SIG-M5 (cell line): ENCODE measurements at places on chromosomes 1 and 21.

DNA sequence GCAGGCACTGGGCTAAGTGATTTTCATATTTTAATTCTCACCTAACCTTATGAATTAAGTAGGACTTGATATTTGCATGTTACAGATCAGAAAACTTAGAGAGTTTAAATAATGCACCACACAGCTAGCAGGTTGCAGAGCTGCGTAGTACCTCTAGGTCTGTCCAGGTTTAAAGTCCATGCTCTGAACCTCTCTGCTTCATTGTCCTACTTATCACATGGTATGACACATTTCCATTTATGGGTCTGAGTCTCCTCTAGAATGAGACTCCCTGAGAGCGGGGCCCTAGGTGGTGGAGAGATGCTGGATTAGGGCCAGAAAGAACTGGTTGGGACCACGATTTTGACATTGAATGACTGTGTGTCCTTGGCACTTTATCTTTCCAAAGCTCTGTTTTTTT lies 102.5 kb upstream of the USP24 start:
- no peak for DNase-seq

DNA sequence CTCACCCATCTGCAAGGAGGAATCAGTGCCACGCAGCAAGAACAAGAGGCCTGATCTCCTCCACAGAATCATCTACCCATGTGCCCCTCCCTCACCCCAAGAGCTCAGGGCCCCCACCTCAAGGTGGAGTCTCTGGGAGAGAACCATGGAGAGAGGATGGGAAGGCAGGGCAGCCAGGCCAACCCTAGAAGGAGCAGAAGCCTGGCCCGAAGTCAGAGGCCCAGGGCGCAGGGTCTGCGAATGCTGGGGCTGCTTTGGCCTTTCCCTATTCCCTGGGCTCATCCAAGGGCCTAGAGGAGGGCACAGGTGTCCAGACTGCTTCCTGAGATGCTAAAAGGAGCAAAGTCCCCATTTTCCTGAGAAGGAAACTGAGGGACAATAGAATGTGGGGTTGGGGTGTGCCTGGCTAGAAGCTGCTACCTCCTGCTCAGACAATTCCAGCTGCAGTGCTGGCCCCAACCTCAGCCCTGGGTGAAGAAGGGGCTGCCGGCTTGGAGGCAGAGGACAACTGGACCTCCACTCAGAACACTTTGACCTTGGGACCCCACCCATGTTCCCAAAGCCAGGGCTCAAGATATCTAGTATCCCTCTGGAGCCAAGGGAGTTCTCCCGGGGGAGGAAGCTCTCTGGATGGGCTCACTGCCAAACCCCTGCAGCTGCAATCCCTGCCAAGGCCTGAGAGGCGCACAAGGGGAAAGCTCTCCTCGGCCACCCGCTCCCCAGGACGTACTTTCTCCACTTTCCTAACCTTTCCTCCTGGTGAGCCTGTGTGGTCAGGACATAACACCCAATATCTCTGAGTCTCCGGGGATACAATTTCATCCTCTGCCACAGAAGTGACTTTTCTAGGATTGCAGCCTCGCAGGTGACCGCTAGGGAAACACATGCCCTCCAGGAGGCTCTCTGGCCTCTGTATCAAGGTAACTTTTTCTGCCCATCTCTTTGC lies 16.6 kb upstream of the LEMD1 start:
- DNase-seq, result no peak

DNA sequence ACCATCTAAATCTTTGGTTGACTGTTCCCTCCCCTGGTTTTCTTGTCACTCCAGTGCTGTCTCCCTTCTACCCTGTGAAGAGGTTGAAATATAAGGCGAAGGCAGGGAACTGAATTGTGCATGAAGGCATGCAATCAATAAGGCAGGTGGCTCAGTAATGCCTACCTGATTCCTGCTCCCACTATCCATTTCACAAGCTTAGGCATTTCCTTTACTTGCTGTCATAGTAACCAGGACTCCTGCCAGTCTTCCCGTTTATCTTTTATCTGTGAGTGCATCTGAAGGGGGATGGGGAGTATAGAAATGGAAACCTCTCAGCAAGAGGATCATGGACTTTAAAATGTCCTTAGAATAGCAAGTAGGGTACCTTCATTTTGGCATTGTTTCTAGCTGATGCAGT lies 40.5 kb downstream of the MRPS6 start:
- no peak for DNase-seq

- no peak for DNase-seq
These were observed 1.1 kb upstream of the TTC39A start for GRCh38 chr1:51331206-51332100.

DNA sequence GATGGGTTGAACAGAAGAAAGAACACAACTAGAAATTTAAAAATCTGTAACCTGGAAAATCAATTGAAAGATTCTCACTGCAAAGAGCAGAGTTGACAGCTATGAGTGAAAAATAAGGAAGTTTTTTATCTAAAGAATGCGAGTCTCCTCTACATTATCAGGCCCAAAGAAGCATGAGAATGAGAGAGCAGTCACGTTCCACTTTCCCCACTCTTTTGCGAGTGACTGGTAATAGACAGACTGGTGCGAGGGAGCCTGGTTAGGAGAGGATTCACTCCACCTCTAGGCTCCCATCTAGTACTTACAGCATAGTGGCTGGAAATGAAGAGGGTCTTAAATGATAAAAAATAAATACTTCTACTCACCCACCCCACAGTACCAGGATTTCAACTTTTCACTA lies 52.0 kb downstream of the PRDX6 start:
- DNase-seq, result no peak

DNA sequence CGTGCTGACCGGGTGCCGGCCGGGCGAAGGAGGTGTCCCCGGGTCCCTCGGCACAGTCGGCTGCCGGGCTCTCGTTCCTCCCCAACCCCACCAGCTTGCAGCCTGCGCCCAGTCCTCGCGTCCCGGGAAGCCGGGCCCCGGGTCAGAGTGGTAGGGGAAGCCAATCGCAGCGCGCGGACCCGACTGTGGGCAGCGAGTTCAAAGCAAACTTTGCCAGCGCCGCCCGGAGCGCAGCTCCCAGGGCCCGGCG lies 328 bp downstream of the MYCL start:
- no peak for DNase-seq

DNA sequence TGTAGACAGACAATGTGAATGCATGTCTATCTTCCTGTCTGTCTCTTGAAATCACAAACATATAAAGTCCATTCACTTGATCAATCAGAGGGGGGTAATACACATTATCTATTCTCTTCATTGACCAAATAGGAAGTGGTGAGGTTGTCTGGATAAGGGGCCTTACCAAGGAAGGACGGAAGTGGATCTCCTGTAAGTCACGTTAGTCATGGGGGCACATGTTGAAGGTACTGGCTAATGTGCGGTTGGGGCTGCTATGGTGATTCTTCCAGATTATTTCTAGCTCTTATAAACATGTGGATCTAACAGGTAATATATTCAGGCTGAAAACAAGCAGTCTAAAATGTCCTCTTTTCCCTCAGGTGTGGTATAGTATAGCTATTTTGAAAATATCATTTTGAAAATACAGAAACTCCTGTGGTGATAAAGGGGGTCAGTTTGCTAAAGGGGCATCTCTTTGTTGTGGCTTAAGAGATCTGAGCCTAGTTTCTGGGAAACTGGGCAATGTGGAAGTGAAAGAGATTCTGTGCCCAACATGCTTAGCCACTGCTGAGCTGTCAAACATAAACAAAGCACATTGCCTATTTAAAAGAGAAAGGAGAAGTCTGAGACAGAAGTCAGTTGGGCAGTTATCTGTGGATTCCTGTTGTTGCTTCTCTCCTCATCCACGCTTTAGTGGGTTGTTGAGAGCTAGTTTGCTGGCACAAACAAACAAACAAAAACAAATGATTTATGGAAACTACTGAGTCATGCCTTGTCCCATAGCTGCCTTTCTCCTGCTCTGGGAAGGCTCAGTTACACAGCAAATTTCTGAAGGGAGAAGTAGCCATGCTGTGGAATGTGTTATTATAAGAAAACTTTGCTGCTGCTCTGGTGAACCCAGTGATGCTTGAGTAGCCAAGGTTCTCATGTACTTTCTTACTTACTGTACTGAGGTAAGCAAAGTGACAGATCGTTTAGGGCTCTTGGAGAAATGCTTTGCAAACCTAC lies 166.9 kb downstream of the HLX start:
- peak; percentile 89 for DNase-seq

- no peak for DNase-seq
These were observed 61.6 kb downstream of the S100B start for GRCh38 chr21:46543306-46543705.

DNA sequence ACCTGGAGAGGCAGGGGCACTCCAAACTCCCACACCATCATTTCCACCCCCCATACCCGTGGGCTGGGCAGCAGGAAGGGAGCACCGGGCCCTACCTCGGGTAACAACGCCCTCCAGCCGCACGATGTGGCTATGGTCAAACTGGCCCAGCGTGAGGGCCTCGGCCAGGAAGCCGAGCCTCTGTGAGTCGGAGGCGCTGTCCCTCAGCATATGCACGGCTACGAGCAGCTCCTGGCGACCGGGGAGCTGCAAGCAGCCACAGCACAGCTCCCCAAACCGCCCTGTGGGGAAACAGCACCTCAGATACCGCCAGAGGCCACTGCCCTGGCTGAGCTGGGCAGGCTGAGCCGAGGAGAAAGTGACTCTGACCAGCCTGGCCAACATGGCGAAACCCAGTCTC lies 29.2 kb downstream of the CDCA8 start:
- no peak for DNase-seq

DNA sequence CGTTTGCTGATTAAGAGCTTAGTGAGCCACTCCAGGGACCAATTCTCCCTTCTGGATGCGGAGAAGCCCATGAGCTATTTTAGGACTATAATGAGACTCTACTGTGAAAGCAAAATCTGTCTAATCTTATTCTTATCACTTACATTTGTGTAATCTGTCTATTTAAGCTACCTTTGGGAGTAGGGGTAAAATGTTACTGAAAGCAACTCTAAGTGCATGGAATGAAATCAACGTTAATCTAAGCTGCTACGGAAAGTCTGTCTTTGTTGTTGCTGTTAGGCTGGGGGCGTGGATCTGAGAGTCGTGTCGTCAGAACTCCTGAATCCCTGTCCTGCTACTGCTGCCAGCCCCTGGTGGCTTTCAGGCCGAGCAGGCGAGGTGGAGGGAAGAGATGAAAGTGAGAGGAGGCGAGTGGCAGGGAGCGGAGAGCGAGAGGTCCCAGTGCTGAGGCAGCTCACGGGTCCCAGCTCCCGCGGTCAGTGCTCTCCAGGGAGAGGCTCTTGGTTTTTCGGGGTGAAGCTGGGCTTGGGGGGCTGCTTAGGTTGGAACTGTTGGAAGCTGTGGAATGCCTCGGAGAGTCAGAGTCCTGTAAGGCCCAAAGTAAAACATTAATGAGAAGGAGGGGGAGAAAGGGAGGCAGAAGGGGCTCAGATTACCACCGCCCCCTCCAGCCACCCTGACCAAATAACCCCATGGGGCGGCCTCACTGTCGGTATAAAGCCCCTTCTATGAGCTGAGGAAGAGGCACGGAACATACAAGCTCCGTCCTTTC lies 53.9 kb downstream of the COQ8A start:
- DNase-seq, result no peak

DNA sequence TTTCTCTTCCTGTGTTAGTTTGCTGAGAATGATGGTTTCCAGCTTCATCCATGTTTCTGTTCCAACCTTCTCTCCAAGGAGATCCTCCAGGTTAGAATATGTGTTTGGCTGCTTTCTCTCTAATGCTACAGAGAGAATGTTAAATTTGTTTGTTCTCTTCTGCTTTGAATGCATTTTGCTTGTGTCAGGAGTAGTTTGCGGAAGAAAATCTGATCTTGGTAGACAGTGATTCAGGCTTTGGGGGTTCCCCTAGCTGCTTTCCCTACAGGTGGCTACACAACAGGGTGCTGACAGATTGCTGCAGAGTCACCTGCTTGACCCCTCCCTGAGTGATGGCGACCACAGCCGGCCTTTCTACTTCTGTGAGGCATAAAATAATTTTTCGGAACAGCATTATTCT lies 41.8 kb downstream of the MACO1 start:
- no peak for DNase-seq

GRCh38 chr21:25508364-25508763 lies 98.9 kb downstream of the MRPL39 start:
- no peak for DNase-seq

- DNase-seq, result no peak
These were observed 171.7 kb upstream of the ST6GALNAC5 start for GRCh38 chr1:76695535-76695934.

- DNase-seq, result no peak
These were observed 9.2 kb downstream of the TLCD4 start for GRCh38 chr1:95126366-95126765.

GRCh38 chr1:182575540-182576149 lies 13.4 kb downstream of the RNASEL start:
- no peak for DNase-seq

- DNase-seq, result no peak
These were observed 17.3 kb upstream of the IRF2BP2 start for GRCh38 chr1:234627009-234627950.

DNA sequence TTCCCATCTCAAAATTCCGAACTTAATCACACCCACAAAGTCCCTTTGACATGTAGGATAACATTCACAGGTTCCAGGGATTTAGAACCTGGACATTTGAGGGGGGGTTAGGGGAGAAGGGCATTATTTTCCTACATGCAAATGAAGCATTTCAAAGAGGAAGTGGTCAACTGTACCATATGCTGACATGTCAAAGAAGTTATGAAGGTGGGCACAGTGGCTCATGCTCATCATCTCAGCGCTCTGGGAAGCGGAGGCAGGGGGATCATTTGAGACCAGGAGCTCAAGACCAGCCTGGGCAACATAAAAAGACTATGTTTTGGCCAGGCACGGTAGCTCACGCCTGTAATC lies 35.7 kb downstream of the PTP4A2 start:
- DNase-seq, result no peak

DNA sequence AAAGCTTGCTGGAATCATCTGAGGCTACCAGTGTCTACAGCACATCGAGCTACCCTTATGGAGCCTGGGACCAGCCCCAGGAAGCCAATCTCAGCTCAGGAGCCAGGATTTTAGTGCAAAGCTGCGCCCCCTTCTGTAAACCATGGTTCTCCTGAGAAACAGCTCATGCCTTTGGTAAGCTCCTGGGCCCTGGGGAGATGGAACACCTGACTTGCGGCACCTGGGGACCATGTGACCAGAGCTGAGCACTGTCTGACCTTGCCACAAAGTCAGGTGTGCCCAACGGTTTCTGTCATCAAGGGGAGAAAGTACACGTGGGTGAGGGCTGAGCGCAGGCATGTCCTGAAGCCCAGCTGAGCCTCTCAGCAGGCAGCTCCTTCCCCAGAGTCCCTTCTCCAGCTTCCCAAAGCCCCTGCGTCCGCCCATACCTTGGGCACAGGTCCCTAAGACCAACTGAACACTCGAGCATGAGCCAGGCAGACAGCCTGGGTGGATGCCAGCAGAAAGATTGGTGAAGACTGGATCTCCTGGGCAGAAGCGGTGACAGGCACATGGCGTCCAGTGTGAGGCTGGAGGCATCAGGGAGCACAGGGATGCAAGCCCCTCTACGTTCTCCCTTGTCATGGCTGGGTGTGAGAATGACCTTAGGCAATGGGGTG lies 57.9 kb upstream of the TENT5B start:
- DNase-seq, result no peak

DNA sequence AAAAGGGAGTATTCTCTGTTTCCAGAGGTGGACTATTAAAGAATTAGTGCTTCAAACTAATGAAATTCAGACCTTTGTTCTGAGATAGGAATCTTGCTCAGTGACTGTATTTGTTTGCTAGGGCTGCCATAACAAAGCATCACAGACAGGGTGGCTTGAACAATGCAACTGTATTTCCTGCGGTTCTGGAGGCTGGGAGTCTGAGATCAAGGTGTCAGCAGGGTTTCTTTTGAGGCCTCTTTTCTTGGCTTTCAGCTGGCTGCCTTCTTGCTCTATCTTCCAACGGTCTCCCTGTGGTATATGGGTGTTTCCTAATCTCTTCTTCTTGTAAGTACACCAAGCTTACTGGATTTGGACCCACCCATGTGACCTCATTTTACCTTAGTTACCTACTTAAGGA lies 264.6 kb upstream of the PROX1 start:
- no peak for DNase-seq
